ENCODE measurements at places on chromosomes 3 and 15.
A peak's percentile ranks its signal among the peaks of the same experiment; 100 is the strongest.

- peak; percentile 47 for DNase-seq
Measured at GRCh38 chr15:98567951-98568350, 80.4 kb upstream of the IGF1R start.

GRCh38 chr3:97687734-97688133, 76.8 kb upstream of the ARL6 start:
- DNase-seq, result peak; percentile 18

DNA sequence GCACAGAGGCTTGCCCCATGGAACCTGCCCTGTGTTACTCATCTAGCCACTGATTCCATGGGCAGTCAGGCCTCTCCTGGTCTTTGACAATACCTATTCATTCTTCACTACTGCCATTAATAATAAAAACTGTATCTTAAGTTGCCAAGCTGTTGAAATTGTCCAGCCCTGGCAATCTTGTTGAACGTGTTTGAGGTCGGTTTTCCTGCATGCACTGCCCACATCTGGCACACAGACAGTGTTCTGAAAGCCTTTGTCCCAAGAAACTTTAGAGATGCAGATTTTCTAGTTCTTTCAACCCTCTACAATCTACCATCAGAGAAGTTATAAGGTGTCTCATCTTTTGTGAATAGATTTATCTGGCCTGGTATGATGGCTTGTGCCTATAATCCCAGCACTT, 567.2 kb upstream of the NECTIN3 start:
- DNase-seq, result no peak

DNA sequence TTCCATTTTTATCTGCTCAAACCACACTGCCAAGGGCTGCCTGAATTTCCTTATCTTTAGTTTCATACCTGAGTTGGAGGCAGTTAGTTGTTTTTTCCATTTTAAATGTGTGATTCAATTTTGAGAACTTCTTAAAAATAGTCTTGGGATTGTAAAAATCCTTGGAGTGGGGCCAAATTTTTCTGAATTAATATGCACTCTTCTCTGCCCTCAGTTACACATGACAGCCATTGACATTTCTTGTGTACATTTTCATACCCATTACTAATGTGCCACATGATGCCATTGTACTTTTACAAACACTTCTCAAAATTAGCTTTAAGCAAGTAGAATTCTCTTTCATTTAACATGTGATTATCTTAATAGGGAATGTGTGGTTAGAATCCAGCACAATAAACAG, 141.7 kb downstream of the C3orf38 start:
- DNase-seq, result no peak

- DNase-seq, result no peak
Measured at GRCh38 chr3:144771381-144771870, 799.8 kb downstream of the DIPK2A start.

DNA sequence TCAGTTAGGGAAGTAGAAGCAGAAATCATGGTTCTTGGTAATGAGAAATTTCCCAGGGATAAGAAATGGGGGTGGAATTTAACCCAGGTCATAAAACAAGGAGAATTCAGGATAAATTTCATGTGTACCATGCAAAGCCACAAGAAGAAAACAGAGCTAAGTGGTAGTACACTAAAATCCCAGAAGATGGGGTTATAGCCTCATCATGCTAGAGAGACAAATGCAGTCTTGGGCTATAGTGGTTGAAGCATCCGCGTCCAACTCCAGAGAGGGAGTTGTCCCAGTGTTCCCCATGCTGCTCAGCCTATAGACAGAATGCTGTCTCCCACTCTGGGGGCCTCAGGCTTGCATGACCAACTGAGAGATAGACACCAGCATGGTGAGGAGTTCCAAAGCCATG, 36.2 kb upstream of the CLRN1 start:
- no peak for DNase-seq

- no peak for DNase-seq
Measured at GRCh38 chr15:39252134-39252470, 328.8 kb upstream of the THBS1 start.

GRCh38 chr3:113436809-113437208, 4.5 kb downstream of the CFAP44 start:
- peak; percentile 48 for DNase-seq

DNA sequence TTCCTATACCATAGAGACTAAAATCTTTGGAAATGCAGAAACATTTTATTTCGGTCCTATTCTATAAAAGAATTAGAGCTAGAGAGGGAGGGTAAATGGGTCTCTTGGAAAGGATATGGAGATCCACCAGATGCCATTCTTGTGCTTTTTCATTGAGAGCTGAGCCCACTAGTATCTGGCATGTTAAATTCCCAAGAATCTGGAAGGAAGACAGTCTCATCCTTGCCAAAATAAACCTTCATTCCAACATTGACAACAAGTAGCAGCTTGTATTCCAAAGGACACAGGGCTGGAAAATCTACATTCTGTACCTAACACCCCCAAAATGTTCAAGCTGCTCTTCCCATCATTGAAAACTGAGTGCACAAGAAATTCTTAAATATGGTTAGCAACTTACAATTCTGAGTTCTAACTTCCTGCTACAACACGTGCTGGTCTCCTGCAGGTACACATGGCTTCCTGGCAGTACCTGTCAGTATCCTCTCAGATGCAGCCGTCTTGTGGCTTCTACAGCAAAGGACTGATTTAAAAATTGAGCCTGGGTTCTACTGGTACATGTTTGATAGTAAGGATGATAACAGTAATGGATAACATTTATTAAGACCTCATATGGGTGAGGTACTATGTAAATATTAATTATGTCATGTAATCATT, 348.1 kb downstream of the SV2B start:
- DNase-seq, result no peak

All from RCC 7860 (cell line).